ENCODE measurements at places on chromosomes 1 and 21.

- DNase-seq, result no peak
Measured at GRCh38 chr21:27740084-27740483, 773.2 kb upstream of the ADAMTS5 start.

DNA sequence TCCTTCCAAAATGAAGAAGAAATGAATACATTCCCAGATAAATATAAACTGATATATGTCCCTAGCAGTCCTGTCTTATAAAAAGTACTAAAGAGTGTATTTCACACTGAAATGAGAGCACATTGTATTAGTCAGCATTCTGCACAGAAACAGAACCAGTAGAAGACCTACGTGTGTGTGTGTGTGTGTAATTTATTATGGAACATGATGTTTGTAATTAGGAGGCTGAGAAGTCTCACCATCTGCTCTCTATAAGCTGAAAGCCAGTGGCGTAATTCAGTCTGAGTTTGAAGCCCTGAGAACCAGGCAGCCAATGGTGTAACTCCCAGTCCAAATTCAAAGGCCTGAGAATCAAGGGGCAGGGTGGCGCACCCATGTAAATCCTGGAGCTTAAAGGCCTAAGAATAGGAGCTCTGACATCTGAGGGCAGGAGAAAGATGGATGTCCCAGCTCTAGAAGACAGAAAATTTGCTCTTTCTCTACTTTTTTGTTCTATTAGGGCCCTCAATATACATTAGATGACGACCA lies 146.5 kb upstream of the LYPLAL1 start:
- DNase-seq, result no peak

DNA sequence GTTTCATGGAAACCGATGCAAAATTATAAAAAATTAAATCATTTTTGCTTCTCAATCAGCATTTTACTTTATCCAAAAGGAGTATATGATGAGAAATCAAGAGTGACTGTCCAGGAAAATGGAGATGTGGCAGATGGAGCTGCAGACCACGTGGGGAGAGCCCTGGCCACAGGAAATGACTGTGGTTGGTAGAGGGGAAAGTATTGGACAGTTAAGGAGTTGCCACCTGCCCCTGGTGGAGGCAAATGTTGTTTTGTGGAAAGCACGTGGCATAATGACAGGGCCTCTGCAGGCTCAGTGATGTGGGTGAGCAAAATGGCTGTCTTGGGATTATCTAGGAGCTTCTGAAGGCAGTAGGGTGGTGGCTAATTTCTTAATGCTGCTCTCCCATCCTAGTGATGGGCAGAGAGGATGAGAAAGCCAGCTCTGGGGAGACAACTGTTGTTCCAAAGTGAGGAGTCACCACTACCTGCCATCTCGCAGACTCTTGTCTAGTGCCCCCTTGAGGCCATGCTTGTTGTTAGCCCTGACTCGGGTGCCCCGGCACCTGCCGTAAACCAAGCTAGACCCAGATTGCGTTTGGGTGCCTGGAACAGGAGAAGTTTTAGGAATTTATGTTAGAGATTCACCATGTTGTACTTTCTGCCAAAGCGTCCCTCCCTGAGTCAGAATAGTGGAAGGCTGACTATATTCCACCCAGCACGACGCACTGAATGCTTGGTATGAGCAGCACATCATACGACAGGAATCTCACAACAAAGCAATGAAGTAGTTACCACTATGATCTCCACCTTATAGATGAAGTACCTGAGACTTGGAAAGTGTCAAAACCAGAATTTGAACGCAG lies 144.0 kb downstream of the ROR1 start:
- DNase-seq, result peak; percentile 14

DNA sequence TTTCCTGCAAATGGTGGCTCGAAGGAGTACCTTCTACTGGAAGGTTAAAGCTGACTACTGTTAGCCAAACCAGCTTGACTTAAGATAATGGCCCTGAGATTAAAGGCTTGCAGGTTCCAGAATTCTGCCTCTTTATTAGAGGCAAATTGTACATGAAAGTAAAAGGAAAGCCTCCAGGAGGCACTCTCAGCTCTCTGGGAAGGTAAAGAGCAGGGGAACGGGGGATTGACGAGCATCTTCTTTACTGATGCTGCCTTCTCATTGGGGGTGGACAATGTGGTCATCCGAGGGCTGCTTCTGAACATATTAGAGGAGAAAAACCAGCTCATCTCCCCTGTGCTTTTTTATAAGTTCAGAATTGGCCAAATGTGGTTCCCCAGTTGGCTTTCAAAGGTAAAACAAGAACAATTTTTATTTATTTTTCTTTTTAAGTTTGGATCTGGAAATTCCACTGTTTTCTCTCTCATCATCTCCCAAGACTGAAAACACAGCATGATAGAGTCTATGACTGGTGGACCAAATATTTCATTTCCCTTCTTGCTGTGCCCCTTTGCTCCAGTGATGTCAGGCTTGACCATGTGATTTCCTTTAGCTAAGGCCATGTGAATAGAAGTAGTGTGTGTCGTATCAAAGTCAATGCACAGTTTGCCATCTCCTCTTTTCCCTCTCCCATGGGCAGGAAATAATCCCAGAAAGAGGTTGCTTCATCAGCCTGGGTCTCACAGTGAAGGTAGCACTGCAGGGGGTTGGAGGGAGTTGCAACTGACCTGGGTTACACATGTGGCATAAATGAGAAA lies 292.7 kb downstream of the PRDM2 start:
- DNase-seq, result no peak

DNA sequence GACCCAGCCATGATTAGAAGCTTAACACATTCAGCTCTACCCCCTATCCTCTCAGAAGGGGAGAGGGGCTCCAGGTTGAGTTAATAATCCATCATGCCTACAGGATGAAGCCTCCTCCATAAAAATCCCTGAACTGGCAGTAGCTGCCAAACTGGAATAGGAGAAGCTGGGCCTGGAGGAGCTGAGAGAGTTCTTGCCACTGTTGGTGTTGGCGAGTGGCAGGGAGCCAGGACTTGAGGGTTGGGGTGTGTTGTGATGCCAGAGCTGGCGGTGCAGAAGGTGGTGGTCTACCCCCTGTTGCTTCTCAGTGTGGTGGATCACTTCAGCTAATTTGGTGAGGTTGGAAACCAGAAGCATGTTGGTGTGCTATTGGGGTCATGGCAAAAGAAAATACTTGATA lies 36.5 kb downstream of the IVNS1ABP start:
- no peak for DNase-seq

DNA sequence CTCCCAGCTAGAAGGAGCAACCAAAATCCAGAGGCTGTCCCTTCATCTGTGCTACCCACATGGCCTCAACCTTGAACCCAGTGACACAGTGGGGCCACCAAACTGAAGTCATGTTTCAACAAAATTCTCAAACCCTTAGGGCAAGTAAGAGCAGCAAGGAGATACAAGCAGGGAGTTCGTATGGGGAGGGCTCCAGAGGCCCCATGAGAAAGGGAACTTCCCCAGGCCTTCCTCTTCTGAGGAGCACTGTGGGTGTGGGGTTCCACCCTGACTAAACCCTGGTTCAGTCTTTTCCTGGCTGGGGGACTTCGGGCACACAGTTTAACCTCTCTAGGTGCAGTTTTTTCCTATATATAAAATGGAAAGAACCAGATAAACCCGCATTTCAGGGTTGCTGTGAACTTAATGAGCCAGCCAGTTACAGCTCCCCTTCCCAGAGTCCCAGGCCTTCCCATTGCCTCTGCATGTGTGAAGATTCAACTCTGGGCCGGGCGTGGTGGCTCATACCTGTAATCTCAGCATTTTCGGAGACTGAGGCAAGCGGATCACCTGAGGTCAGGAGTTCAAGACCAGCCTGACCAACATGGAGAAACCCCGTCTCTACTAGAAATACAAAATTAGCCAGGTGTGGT lies 8.0 kb upstream of the THEMIS2 start:
- DNase-seq, result peak; percentile 89

DNA sequence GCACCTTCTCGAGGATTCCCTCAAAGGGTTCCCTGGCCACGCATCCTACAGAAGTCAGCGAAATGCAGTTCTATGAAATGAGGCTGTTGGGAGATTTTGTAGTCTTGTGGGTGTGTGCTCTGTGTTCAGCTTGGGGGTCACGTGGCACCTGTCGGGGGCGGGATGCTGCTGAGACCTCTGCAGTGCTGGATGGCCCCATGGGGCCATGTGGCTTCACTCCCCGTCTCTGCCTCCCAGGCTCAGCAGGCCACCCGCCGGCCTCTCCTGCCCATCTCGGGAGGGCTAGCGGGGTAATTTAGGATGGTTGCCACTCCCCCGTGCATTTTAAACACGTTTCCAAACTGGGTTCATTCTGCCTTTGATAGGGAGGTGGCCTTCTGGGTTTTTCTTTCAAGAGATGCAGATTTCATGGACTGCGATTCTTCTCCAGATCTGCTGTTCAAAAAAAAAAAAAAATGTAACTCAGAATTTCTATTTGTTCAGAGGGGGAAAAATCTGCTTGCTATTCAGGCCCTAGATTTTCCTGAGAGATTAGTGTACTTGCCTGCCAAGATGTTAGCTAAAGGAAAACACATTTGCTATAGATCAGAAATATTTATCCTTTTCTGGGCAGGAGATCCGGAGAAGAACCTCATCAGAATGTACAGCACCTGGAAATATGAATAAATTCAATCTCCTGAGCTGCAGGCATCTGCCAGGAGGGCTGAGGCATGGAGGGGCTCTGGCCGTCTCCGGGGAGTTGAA lies 277.2 kb upstream of the VAMP3 start:
- no peak for DNase-seq

GRCh38 chr1:187384504-187384903 lies 555.8 kb downstream of the PLA2G4A start:
- DNase-seq, result no peak

DNA sequence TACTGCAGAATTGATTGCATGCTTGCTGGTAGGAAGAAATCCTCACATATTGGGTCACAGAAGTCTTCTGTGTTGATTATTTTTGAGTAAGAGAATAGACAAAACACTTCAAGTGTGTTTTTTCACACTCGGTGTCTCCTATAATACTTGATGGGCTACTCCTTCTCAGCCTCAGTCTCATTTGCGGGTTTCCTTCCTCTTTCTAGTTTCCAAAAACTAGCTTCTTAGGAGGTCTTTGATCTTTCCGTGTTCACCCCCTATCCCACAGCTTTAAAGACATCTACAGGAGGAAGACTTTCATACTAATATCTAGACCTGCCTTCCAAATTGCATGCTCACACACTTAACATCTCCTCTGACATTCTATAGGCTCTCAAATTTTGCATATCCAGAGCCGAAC lies 40.7 kb upstream of the NTPCR start:
- no peak for DNase-seq

- DNase-seq, result no peak
Measured at GRCh38 chr1:21651214-21652042, 17.7 kb downstream of the RAP1GAP start.

- peak; percentile 2 for DNase-seq
Measured at GRCh38 chr1:53470155-53470554, 11.0 kb downstream of the DMRTB1 start.

DNA sequence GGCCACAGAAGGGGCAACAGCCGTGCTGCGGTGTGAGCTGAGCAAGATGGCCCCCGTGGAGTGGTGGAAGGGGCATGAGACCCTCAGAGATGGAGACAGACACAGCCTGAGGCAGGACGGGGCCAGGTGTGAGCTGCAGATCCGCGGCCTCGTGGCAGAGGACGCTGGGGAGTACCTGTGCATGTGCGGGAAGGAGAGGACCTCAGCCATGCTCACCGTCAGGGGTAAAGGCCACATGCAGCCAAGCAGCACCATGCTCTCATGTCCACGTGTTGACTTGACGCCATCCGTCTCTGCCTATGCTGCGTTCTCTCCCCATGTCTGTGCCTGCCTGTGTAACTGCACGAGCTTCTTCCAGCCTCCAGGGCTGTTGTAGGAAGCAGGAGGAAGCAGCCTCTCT lies 85.5 kb downstream of the OBSCN start:
- no peak for DNase-seq

DNA sequence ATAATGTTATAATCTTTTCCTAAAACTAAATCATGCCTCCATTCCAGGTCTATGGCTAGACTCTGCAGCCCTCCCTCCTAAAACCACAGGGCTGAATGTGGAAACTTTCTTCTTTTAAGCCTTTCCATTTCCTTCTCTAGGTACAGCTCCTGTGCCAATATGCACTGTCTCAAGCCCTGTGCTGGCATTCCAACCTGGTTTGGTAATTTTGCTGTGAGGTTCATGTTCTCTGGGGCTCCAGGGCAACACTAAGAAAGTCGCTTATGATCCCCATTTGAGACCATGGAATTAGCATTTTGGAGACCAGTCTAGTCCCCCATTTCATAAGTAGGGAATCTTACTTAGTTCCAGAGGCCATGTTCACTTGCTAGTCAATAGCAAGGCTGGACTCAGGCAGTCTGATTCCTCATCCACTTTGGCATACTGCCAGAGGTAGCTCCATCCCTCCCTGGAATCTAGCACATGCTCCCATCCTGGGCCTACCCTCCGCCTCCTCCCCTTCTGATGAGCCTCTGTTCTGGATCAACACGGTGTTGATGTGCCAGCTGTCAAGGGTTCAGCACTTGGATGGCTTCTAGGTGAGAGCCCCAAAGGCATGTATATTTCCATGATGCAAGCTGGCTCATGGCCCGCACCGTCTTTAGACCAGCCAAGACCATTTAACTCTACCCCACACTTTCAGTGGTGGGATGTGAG lies 36.5 kb downstream of the ZMYND12 start:
- no peak for DNase-seq

DNA sequence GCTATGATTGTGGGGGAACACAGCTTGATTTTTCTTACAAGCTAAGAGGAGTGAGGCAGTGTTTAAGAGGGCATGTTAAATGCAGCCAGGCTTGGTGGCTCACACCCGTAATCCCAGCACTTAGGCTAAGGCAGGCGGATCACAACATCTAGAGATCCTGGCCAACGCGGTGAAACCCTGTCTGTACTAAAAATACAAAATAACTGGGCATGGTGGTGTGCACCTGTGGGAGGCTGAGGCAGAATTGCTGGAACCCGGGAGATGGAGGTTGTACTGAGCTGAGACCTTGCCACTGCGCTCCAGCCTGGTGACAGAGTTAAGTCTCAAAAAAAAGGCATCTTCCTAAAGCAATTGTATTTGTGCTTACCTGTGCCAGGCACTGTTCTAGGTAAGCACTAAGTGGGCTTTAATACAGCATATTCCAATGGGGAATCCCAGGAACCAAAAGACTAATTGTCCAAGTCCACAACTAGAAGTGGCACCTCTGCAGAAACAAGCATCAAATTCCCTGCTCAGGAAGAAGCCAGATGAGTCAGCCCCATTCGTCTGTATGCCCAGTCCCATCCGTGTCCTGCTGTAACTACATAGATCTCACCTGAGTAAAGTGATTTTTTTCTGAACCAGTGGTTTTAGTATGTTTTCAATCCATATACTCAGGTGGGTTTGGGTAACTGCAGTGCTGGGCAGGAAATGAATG lies 4.6 kb downstream of the RCC1 start:
- DNase-seq, result no peak

- no peak for DNase-seq
Measured at GRCh38 chr1:244139655-244140054, 88.6 kb downstream of the ZBTB18 start.
